ENCODE measurements at places on chromosomes 16 and 17. TPM values are rescaled to one million over a fixed set of nuclear protein-coding genes. Genes with fewer than 3 reads are reported as not detected.
A peak's percentile ranks its signal among the peaks of the same experiment; 100 is the strongest.

DNA sequence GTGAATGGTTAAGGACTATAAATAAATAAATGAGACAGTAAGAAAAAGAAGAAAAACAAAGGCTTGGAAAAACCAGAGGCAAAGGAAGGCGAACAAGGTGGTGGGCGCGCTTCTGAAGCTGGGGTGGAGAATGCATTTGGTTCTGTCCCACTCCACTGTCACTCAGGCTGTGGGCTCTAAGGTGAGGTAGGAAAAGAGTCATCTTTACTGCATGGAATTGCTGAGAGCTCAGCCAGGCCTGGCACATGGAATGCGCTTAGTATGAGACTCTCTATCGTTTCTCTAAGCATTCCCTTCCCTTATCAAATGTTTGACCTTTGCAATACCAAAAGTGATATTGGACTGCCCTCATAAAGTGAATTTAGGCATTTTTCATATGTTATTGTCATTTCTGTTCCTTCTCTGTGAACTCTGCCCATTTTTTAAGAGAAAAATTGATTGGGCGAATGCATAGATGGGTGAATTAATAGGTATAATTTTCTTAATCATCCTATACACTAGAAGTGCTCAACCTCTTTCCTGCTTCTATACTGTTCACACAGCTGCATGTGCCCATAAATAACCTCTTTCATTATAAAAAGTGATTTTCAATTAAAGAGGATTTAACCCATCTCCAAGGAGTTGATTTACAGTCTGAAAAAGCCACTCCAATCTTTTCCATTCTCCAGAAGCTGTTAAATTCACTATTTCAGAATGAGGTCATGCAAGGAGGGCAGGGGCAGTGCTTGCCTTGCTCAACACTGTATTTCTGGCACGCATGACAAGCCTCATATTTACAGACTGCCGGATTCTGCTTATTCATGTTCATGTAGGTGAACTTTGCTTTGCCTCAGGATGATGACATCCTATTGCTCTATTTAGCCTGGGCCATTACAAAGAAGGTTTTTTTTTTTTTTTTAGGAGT lies 87.7 kb downstream of the MYH10 start:
- DNase-seq: no peak

DNA sequence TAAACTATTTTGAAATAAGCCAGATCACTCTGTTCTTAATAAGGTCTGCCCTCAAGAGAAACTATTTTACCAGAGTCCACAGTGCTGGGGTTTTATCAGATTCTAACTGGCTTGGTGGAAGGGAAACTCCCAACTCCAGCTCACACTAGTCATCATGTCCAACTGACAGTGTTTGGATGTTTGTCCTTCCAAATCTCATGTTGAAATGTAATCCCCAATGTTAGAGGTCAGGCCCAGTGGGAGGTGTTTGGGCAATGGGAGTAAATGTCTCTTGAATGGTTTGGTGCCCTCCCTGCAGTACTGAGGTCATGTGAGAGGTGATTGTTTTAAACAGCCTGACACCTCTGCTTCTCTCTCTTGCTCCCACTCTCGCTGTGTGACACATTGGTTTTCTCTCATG lies 1301.0 kb upstream of the CDH8 start:
- DNase-seq: no peak

DNA sequence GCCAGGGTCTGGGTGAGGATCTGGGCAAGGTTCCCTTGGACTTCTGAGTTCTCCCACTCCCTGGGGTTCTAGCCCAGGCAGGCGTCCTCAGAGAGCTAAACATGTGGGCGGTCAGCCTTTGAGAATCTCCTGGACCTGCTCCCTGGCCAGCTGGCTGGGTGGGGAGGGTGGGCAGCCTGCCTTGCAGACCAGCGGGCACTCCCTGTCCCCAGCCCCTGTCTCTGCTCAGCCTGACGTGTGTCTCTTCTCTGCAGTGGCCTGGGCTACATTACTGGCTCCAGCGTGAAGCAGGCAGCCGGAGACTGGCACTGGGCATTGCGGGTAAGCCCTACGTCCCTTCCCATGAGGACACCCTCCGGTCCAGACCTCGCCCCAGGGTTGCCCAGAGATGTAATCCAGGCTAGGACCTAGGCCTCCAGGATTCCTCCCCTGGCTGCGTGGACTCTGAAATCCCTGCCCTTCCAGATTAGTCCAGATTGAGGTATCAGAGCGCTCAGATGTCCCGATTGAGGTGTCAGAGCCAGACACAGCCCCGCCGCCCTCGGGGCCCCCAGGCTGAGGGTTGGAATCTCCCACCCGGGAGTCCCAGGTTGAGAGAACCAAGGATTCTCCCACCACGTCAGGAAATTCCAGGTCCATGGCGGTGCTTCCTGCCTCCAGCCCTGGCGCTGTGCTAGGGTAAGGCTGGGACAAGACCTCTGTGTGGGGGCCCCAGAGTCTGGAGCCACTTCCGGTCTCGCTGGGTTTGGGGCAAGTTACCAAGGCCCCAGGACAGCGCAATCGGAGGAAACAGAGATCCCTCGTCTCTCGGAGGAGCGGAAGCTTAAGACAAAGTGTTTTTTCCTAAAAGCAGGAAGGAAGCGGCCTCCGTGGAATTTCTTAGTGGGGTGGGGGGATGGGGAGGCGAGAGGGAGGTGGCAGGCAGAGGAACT lies 24.1 kb downstream of the MYBBP1A start:
- no peak for DNase-seq

GRCh38 chr17:40341808-40342503 lies 22.6 kb downstream of the GJD3 start:
- DNase-seq: peak; percentile 86

HID1 gene
- total RNA-seq: 36.6 TPM

DNA sequence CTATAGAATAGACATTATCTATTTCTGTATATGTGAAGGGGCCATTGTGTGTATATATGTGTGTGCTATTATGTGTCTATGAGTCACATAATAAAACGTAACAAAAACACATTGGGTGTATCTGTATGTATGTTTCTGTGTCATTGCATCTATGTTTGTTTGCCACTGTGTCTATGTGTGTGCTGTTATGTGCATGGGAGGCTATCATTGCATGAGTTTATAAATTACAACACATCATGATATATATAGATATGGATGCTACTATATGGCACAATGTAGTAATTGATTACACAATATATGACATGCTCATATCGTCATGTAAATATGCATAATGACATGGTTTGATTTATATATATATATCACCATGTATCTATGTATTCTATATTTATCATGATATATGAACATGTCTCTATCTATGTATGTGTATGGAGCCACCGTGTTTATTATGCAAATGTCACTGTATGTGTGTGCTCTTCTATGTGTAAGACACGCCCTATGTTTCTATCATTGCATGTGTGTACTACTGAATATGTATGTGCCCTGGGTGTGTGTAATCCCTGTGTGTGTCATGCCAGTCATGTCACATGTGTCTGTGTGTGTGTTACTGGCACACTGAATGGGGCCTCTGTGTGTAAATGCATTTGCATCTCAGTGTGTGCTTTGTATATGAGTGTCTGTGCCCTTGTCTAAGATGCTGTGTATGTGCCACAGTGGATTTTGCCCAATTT lies 1.4 kb upstream of the TSPOAP1 start:
- DNase-seq: no peak

All from type B pancreatic cell (in vitro differentiated cells).